ENCODE measurements at places on chromosomes 11 and 22.

DNA sequence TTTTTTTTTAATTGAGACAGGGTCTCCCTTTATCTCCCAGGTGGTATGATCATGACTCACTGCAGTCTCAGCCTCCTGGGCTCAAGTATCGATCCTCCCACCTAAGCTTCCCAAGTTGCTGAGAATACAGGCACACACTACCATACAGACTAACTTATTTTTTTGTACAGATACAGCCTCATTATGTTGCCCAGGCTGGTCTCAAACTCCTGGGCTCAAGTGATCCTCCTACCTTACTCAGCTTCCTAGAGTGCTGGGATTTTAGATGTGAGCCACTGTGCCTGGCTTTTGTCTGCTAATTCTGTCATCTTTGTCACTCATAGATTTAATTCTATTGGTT is 43.5 kb downstream of the CBL start:
- no peak for DNase-seq

- no peak for DNase-seq
Observed at GRCh38 chr11:92246630-92247029, 22.0 kb downstream of the FAT3 start.

GRCh38 chr11:99333621-99334020 is 312.9 kb downstream of the CNTN5 start:
- DNase-seq, result no peak

- no peak for DNase-seq
Observed at GRCh38 chr11:18106688-18107087, 806 bp upstream of the SAAL1 start.

- DNase-seq, result no peak
Observed at GRCh38 chr22:44047891-44048301, 23.8 kb downstream of the PARVB start.

DNA sequence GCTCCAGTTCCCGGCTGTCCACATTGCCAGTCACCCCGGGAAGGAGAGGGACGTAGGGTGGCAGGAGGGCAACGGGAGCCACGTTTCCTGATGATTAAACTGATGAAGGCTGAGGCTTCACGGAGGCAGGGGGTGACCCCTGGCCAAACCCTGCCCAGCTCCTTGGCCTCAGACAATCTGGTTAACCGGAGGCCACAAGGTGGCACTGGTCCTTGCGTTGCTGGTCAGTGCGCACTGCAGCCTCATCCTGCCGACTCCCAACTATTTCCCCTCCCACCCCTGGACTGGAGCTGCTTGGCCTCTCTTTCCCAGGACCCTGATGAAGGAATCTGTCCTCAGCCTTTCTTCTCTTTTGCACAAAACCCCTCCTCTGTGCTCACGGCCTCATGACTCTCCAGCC is 75.3 kb downstream of the PDE2A start:
- DNase-seq, result no peak

- no peak for DNase-seq
Observed at GRCh38 chr11:88415495-88415894, 78.0 kb upstream of the CTSC start.

DNA sequence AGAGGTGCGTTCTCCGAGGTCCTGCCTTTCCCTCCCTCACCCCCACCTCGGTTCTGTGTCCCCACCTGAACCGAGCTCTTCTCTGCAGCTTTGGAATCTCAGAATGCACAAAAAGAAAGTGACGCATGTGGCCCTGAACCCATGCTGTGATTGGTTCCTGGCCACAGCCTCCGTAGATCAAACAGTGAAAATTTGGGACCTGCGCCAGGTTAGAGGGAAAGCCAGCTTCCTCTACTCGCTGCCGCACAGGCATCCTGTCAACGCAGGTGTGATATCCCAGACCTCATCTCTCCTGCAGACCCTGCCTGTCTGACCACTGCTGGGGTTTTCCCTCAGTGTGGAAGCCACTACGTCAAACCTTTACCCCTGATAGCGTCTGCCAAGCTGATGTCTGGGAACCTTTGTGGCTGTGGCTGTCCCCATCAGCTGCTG is 13.9 kb downstream of the ACP2 start:
- DNase-seq, result no peak

DNA sequence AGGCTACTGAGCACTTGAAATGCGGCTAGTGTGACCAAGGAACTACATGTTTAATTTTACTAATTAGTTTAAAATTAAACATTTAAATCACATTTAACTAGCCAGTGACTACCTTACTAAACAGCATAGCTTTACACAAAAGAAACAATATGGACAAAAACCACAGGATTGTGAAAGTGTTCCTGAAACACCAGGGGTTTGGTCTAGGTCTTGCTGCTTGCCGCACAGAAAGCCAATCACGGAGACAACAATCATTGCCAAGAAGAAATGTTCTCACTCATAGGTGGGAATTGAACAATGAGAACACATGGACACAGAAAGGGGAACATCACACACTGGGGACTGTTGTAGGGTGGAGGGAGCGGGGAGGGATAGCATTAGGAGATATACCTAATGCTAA is 309.5 kb downstream of the C11orf87 start:
- DNase-seq, result no peak

DNA sequence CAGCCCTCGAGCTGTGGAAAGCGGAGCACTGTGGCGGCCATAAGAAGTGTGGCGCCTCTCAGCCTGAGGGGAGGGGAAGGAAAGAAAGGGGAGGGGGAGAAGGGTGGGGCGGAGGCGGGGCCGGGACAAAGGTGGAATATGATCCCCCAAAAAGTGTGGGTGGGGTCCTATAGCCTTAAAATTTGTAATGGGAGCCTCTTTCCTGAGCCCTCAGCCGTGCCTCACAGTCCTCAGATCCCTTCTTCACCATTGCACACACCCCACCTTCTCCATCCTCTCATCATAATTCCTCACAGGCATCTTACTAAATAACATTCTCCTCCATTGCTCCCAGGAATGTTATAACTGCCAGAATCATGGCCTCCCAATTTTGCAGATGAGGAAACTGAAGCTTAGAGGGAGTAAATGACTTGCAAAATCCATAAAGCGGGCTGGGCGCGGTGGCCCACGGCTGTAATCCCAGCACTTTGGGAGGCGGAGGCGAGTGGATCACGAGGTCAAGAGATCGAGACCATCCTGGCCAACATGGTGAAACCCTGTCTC is 600 bp upstream of the RAB6A start:
- no peak for DNase-seq

GRCh38 chr11:42620796-42621195 is 691.0 kb upstream of the API5 start:
- no peak for DNase-seq

- no peak for DNase-seq
Observed at GRCh38 chr22:39317775-39318506, 1.5 kb downstream of the RPL3 start.

DNA sequence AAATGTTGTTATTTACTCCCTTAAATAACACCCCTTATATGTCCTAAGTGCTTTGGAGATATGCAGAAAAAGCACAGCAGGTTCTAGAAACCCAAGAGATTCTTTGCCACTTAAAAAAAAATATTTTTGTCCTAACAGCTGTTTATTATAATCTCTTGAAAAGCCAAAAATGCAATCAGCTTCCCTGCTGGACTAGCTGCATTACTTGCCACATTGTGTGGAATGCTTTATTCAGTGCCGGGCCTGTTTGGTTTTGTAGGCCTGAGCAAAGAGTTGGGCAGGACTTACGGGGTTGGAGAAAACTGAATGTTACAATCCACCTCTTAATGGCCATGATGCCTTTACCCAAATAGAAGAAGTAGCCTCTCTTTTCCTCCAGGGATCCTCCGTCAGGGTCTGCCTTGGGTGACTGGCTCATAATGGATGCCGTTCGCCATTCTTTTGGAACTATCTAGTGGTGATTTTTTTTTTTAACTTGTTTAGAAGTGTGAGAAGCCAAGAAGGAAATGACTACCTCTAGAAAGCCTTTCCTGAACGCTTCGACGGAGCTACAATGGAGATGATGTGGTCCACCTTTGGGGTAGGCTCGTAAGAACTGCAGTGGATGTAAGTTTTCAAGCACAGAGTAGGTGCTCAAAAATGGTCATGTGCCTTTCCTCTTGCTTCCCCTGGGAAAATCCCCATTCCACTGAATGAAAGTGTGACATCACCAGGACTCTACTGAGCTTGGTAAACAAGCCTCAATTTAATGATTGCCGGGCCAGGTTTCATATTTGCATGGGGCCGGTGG is 241.3 kb upstream of the NCAM1 start:
- no peak for DNase-seq

DNA sequence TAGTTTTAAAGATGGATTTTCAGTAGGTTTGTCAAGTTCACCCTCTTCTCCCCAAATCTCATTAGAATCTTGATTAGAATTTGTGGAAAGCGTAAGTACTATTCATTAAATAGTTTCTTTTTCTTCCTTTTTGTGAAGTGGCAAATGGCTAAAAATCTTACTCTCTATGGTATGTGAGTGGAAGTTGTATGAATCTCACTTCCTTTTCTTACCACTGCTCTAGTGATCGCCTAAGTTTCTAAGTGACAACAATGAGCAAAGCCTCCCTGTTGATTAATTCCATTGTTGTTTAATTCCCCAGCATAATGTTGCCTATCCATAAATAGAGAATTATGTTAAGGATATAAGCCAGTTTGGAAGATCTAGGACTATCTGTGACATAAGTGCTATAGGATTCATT is 82.7 kb downstream of the PGR start:
- DNase-seq, result no peak

GRCh38 chr11:15136166-15136565 is 21.4 kb downstream of the INSC start:
- no peak for DNase-seq
